ENCODE measurements at places on chromosomes 6 and 20.

DNA sequence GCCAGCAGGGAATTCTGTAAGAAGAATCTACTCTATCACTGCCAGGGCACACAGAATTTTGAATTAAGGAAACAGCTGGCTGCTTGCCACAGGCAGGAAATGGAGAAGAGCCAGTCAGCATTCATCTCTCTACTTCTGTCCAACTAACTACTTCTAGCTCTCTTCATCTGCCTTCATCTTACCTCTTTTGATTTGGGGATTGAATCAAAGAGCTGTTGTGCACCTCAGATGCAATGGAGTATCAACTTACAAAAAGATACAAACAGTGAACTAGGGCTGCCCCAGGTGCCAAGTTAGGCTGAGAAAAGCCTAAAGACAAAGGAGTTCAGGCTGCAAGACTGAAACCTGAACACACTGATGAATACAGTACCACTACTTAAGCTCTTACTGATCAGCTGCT is 82.0 kb downstream of the PTPRK start:
- DNase-seq, result no peak

DNA sequence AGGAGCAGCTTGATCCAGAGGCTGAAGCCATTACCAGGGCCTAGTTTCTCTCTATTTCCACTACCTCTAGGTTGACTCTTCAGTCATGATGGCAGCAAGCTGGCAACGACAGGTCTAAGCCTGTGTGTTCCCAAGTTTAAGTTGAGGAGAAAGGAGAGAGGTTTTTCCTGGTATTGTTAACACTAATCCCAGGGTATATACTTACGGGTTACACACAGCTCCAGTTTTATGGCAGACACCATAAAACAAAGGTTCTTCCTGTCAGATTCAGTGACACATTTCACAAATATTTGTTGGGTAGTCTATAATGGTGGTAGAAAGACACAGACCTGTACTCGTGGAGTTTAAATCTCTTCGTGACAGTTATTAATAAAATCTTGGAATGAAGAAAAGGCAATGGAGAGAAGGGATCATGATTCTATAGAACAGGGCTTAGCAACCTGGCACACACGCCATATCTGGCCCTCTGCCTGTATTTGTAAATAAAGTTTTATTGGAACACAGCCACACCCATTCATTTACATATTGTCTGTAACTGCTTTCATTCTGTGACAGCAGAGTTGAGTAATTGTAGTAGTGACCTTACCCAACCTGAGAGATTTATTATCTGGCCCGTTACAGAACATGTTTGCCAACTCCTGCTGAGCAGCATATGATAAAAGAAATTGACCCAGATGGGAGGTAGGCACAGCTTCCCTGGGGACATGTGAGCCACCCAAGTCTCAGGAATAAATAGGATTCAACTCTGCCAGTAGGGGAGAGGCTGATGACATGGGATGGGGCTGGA is 323.3 kb downstream of the CDH4 start:
- DNase-seq, result no peak

- peak; percentile 44 for DNase-seq
These were observed 256.3 kb upstream of the TAB2 start for GRCh38 chr6:149060985-149061760.

- no peak for DNase-seq
These were observed 70.8 kb upstream of the FOXC1 start for GRCh38 chr6:1538810-1539478.

DNA sequence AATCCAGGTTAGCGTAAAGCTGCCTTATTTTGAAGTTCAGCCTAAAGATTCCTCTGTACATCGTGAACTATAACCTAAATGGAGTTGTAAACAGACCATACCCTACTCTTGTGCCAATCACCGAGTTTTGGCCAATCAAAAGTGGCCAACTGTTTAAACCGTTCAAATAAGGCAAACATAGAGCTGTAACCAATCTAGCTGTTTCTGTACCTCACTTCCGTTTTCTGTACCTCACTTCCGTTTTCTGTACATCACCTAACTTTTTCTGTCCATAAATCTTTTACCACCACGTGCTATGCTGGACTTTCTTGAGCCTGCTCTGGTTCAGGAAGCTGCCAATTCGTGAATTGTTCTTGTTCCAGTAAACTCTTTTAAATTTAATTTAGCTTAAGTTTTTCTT is 39.7 kb downstream of the LBP start:
- DNase-seq, result no peak

DNA sequence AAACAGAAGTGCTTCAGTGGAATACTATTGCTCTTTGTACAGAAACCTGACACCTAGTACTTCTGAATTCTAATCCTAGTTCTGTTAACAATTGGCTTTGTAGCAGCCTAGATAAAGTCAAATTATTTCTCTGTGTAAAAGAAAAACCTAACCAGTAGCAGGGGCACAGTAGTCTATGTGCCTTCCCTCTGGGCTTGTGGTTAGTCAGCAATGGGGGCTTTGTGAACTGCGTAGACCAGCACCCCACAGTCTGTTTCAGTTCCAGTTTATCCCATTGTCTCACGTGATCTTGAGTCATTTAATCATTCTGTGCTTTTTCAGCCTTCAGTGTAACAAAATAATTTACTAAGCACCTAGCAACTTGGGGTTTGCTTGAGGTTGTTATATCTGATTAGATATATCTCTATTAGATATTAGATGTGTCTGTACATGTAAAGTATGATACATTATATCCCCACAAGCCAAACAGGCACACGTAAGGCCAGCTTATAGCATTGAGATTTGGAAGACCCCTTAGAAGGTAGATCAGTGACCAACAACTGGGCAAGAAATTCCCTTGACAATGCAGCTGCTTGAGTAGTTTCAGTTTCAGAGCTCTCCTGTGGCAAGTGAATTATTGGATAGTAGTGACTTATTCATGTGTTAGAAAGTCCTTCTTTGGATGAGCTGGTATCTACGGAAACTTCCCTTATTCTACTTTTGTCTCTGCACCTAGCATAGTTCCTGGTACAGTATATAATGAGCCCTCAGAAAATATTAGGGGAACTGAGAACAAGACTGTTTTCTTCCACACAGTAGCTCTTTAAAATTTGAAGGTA is 27.9 kb upstream of the CCR6 start:
- peak; percentile 6 for DNase-seq

DNA sequence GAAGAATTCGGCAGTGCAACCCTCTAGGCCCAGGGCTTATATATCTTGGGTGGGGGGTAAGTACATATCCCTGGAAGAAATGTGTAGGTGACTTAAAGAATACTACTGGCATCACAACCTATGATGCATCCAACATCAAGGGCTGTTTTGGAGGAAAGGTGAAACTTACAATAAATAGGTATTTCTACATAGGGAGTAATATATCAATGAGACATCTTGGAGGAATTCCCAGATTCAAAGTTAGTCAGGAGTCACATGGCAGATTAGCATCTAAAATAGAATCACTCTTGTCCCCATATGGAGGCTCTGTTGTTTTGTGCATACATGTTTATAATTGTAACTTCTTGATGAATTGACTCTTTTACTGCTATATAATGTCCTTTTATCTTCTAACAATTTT is 375.5 kb downstream of the PAX1 start:
- no peak for DNase-seq

DNA sequence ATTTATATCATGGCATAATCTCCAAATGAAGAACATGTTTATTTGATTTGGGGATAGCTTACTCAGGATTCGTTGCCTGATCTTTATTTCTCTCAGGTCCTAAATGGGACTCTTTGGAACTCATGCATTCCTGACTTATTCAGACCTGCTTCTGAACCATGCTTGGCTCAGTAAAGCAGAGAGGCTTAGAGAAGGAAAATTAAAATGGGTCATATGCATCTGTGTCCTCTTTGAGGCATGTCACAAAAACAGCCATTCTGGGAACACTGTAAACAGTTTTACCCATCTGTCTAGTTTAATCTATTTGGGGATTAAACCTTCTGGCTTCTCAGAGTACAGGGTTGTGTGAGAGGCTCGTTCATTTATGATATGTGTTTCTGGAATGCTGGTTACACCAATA is 1017.3 kb downstream of the KIF16B start:
- DNase-seq, result no peak

- DNase-seq, result no peak
These were observed 13.3 kb downstream of the MAPK14 start for GRCh38 chr6:36040958-36041357.

- no peak for DNase-seq
These were observed 3.5 kb downstream of the DLL1 start for GRCh38 chr6:170287371-170287876.

DNA sequence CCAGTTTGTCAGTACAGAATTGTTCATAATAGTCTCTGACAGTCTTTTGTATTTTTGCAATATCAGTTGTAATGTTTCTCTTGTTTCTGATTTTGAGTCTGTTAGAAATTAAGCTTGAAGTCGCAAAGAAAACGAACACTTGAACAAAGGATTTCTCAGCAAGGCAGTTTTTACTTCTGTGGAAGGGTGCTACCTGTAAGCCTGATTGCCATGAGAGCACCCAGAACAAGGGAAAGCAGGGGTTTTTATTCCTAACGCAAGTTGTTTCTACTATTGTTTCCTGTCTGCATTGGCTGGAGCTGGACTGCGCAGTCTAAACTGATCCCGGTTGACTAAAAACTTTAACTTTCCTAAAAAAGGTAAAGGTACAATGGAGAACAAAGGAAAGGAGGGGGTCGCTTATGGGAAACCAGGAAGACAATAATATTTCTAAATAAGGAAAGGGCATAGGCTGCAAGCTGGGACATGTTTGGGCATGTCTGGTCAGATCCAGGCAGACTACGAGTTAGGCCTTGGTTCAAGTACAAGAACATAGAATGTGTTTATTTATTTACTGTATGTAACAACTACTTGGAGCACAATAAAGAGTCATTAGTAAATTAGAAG is 28.5 kb downstream of the HLA-B start:
- no peak for DNase-seq

Measured in NCI-H2029 treated with DMSO at 0.1 percent for 48 hours (cell line).